ENCODE measurements at places on chromosomes 12 and 14. TPM values are rescaled to one million over a fixed set of nuclear protein-coding genes. Genes with fewer than 3 reads are reported as not detected.

DEGS2 gene
- 136 TPM for total RNA-seq

DNA sequence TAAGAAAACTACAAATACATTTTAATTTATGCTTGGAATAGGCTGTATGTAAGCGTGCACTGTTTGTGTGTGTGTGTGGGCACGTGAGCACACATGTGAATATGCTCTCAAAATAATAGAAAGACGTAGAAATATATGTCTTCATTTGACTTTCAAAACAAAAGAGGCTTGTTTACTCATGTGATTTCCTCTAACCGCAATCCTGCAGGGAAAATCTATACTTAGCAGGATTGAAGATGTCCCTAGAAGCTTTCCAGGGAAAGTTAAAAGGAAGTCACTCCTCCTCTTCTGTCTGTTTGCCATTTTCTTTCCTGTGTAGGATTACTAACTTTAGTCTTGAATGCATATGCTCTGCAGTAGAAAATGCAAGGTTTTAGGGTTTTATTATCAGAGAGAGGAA, 404.7 kb downstream of the MDGA2 start:
- no peak for DNase-seq

DNA sequence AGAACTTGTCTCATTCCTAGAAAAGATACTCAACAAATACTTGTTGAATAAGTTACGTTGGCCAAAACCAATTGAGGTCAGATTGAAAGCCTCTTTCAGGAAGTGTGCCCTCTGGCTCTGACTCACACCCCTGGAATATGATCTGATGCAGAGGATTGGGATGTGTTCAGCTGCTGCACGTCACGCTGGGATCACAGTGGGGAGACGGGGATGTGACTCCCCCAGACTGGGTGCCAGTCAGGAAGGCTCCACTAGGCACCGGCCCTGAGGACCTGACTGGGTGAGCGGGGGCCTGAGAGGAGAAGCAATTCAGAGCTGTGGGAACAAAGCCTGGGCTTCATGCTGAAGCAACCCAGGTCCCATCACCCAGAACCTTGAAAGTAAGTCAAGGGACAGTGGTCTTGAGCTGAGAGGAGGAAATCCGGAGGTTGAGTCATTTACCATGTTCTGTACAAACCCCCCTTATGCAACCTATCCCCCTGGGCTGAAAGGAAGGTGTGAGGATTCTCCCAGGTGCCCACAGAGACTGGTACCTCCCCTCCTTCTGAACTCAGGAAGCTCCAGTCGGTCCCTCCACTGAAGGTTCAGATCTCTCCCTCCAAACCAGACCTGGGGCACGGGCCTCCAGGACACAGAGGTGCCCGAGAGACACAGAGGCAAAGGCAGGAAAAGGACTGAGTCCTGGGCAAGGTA, 3.9 kb downstream of the CEBPE start:
- DNase-seq: no peak

FITM1 gene
- 1.3 TPM for total RNA-seq

CFAP54 gene
- not detected for total RNA-seq

DNA sequence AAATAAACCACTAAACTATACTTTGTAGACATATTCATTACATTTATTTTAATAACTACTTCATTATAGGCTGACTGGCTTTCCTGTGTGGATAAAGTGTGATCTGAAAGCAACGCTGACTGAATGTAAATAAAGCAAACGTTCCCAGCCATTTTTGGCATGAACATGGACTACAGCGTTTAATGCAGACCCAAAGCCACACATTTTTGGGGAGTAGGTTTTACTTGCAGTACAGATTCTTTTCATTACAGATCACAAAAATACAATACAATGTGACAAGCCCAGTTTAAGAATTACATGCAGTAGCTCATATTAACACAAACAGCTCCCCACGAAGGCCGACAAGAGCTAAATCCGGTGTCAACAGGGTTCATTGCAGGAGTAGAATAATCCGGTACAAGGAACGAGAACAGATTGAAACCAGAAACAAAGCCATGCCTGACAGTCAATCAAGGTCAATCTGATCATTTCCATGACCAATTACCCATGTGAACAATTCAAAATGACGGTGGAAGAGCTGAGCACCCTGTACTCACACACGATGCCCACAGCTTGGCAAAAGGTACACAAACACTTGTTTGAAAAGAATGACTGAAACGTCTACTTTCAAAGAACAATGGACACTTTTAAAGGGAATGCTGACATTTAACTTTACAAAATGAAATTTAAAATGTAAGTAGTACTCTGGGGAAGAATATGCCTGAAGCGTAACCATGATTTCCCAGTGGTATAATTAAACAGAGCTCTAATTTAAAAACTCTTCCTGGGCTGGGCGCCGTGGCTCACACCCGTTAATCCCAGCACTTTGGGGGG, 5.3 kb downstream of the BAG5 start:
- no peak for DNase-seq

PRIMA1 gene
- 3.3 TPM for total RNA-seq

GRCh38 chr14:23877538-23878180, 75.9 kb upstream of the DHRS4 start:
- DNase-seq: no peak
